Stimulated activated CD4-positive, alpha-beta T cell treated with anti-CD3 and anti-CD28 coated beads, Interleukin-15, amount 100 ng/mL, for 1 hour (primary cell): ENCODE measurements at places on chromosomes 7 and 10.

- no peak for DNase-seq
These were observed 94.1 kb downstream of the AOAH start for GRCh38 chr7:36630112-36630650.

GRCh38 chr7:136186281-136186680 is 209.1 kb upstream of the MTPN start:
- no peak for DNase-seq

- no peak for DNase-seq
These were observed 71.9 kb downstream of the FZD1 start for GRCh38 chr7:91336106-91336505.

DNA sequence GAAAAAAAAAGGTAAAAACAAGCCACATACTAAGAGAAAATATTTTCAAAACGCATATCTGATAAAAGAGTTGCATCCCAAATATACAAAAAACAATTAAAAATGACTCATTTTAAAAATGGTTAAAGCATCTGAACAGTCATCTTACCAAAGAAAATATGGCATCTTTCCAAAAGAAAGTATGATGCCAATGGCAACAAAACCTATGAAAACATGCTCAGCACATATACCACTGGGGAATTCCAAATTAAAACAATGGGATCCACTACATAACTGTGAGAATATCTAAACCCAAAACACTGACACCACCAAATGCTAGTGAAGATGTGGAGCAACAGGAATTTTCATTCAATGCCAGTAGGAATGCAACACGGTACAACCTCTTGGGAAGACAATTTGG is 39.3 kb downstream of the VSTM2A start:
- DNase-seq = no peak

DNA sequence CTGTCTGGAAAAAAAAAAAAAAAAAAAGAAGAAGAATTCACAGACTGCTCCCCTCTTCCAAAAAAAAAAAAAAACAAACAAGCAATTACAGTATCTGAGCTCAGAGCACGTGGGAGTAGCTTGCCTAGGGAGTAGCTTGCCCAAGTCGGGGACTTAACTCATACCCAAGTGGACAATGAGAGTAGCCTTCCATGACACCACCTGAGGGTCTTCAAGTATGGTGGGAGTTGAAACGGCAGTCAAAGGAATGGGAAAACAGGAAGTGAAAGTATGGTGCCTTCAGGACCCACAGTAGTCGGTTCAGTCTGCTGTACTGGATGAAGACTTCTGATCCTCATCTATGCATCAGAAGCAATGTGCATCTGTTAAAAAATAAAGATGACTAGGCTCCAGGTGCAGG is 10.6 kb downstream of the VOPP1 start:
- DNase-seq = no peak

- no peak for DNase-seq
These were observed 12.7 kb upstream of the DMTF1 start for GRCh38 chr7:87139514-87139913.

DNA sequence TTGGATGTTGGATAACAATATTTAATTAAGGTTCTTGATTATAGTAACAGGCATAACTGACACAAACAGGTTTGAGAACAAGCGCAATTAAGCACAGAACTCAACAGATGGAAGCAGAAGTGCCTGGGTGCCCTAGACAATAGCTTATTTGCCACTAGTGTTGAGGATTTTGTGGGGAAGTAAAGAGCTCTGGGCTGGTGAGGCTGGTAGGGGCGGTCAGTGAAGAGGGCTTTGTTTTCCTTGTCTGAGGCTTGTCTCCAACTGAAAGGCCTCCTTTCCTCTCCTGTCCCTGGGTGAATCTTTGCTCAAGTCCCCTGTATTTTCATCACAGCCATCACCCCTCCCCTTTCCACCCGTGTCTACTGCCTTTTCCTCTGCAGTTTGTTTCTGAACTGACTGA is 104.6 kb downstream of the KAT6B start:
- DNase-seq = no peak

GRCh38 chr10:98664329-98665042 is 217.8 kb upstream of the HPS1 start:
- DNase-seq = no peak

DNA sequence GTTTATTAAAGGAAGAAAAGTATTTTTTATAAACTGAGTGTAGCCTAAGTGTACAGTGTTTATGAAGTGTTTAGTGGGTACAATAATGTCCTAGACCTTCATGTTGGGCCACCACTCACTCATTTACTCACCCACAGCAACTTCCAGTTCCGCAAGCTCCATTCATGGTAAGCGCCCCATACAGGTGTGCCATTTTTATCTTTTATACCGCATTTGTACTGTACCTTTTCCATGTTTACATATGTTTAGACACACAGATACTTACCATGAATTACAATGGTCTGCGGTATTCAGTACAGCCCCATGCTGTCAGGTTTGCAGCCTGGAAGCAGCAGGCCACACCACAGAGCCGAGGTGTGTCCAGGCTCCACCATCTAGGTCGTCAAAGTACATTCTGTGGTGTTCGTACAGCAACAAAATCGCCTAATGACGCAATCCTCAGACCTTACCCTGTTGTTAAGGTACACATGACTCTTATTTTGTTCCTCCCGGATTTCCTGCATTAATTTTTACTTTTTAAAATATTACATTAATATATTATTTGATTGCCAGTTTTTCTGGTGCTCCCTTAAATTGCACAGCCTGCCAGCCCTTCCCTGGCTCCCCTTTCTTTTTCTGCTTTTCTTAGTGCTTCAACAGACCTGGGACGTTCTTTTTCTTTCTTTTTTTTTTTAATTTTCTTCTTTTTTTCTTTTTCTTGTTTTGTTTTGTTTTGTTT is 881 bp upstream of the SSBP1 start:
- DNase-seq = no peak

DNA sequence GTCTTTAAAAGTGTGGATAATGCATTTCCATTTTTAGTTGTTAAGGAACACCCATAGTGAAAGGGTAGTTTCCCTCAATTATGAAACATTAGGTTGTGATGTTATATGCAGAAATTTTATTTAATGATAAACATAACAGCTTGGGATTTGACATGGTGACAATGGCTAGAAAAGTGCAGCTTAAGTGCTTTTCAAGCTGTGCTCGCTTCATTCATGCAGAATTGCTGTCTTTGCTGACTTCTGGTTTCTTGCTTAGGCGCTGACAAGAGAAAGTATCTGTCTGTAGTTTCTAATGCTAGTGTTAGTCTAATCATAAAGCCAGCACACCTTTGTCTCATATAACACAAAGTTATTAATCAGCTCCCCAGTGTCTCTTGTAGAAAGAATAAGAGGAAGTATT is 170.0 kb downstream of the ARL5B start:
- no peak for DNase-seq

DNA sequence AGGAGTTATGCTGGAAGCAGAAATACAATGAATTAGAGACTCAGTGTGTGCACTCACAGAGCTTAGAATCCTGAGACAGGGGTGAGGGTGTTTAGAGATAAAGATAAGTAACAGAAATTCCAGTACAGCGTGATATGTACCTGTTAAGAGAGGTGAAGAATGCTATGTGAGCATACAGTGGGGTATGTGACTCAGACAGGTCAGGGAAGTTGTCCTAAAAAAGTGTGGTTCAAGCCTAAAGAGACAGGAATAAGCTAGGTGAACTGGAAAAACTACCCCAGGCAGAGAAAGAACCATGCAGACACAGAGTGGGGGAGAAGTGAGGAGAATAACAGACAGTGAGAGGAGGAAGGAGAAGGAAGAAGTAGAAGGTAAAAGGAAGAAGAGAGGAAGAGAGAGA is 8.6 kb downstream of the SMIM30 start:
- no peak for DNase-seq

DNA sequence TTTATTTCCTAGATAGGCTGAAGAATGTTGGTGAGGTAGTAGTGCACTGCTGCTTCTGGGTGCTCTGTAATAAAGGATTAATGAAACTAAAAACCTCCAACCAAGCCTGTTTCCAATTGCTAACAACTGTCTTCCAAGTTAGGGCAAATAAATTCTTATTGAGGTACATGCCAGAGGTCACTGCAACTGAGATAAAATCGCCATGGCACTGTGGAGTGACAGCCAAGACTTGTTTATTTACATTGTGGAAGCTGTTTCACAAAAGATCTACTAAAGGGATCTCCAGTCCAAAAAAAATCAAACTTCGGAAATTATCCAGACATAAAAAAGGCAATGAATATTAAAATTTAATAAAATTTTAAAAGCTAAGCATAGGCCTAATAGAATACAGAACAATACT is 65.2 kb downstream of the HYCC1 start:
- DNase-seq = no peak

GRCh38 chr7:135186261-135186540 is 15.7 kb upstream of the CYREN start:
- no peak for DNase-seq

DNA sequence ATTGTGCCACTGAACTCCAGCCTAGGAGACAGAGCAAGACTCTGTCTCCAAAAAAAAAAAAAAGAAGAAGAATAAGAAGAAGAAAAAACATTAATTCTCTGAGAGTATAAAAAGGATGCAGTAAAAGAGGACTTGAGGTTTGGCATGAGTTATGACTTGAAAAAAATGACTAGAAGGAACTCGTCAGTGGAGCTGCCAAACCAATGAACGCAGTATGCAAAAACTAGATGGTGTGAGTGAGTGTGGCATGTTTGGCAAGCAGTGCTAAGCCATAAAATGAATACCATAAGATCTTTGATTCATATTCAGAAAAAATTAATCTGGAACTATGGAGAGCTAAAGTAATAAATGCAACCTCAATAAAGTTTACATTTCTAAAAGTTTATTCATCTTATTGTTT is 68.6 kb upstream of the MEOX2 start:
- DNase-seq = no peak

GRCh38 chr10:128035557-128035973 is 90.7 kb downstream of the MKI67 start:
- peak; percentile 35 for DNase-seq

GRCh38 chr7:105277341-105277740 is 111.4 kb downstream of the SRPK2 start:
- DNase-seq = no peak

- DNase-seq = no peak
These were observed 37.0 kb downstream of the CCSER2 start for GRCh38 chr10:84365335-84365881.

GRCh38 chr7:95199779-95200558 is 124.4 kb downstream of the PON1 start:
- DNase-seq = no peak

GRCh38 chr7:84735011-84735410 is 451.8 kb downstream of the SEMA3D start:
- DNase-seq = no peak

DNA sequence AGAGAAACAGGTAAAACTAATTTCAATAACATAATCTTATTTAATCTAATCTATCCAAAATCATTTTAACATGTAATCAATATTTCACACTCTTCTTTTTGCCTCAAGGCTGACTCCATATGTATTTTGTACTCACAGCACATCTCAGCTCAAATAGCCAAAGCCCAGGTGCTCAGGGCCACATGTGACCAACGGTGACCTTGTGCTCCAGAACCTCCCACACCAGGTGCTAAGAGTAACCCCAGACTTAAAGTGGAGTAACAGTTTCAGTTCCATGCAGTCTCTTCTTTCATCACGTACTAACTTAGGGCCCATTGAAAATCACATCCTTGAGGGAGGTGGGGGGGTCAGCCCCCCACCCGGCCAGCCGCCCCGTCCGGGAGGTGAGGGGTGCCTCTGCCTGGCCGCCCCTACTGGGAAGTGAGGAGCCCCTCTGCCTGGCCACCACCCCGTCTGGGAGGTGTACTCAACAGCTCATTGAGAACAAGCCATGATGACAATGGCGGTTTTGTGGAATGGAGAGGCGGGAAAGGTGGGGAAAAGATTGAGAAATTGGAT is 47.3 kb downstream of the NCAPG2 start:
- DNase-seq = no peak

- DNase-seq = no peak
These were observed 11.8 kb downstream of the CTBP2 start for GRCh38 chr10:125148528-125148927.

GRCh38 chr7:138710536-138711385 is 9.6 kb upstream of the SVOPL start:
- no peak for DNase-seq

GRCh38 chr10:67668448-67668847 is 27.5 kb downstream of the CTNNA3 start:
- no peak for DNase-seq

DNA sequence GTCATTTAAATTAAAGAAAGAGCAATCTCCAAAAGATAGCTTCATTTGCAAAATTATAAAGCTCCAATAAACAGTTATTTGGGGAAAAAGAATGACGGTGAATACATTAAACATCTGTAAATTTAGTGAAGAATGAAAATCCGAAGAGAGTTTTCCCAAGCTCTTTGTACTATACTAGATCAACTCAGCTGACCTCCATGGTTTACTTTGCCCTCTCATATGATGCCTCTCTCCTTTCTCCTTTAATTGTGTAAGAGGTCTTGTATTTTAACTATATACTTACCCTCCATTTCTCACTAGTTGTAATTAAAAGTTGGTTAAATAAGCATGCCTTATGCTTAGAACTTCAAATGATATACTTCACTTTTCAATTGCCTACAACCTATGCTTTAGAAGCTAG is 125.8 kb downstream of the CACNA2D1 start:
- no peak for DNase-seq

DNA sequence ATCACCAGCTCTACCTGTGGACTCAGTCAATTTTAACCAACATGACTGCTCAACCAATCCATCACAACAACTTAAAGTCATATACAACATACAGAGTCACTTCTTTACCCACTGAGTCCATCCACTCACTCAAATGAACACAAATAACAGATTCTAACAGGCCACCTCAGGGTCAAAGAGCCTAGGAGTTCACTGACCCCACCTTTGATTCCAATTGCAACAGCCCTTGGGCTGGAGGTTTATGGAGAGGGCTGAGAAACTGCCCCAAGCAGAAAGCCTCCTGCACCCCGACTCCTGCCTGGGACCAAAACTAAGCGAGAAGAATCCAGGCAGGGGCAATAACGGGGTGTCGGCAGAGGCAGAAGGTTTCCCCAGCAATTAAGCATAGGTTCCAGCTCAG is 263.8 kb downstream of the PARD3 start:
- no peak for DNase-seq

DNA sequence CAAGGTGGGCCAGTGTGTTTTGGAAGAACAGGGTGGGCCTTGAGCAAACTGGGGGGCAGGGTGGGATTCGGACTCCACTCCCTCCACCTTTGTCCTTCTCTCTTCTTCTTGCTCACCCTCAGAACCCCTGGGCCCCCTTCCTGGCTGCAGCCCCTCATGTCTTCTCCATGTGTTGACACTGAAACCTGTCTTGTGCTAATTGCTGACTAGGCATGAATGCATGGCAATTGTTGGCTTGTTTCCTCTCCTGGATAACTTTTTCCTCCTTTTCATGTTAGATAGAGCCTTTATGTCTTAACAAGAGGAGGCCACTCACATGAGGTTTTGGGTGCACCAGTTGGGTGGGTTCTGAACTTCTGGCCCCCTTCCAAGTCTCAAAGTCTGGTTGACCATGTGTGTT is 181.6 kb upstream of the MKI67 start:
- no peak for DNase-seq

DNA sequence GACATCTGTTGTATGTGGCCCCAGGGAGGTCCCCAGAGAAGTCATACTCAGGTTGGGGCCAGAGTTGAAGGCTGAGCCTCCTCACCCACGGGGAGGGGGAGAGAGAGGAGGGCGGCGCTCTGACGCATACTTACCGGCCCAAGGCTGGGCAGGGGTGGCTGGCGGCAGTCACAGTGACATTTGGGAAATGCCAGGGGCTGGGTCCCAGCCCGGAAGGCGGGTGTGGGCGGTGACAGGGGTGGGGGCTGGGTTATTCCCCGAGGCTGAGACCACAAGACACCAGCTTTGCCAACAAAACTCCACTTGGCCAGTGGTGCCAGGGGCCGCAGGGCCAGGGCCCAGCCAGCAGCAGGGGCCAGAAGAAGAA is 41.1 kb downstream of the RASGEF1A start:
- peak; percentile 2 for DNase-seq
